ENCODE measurements at places on chromosomes 16 and 17. TPM values are rescaled to one million over a fixed set of nuclear protein-coding genes. Genes with fewer than 3 reads are reported as not detected.

The SHISA9 gene
- total RNA-seq, result not detected

The MT4 gene
- total RNA-seq, result not detected

The HOXB4 gene
- 2.3 TPM for total RNA-seq

The FOXO3B gene
- total RNA-seq, result 2.5 TPM

The ADORA2B gene
- 0.24 TPM for total RNA-seq

The EVI2A gene
- total RNA-seq, result 25.5 TPM

The TP53TG3 gene
- total RNA-seq, result not detected

DNA sequence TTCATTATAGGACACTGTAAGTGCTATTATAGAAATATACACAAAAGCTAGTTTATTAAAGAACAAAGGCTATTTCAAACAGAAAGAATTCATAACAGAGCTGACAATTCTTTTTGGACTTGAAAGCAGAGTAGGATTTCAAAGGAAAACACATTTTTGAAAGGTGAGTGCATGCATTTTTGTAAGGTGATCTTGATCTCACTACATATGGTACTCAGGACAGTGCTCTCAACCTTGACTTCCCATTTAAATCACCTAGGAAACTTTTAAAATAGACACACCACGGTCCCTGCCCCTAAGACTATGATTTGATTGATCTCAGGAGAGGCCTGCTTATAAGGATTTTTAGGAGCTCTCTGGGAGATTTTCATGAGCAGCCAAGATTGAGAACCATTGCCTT lies 1362.0 kb downstream of the CDH8 start:
- H3K4me3 ChIP-seq, result no peak overlapping the region
- H3K27ac ChIP-seq, result no peak overlapping the region
- no peaks in the 10 kb centered on the region for H3K4me1 ChIP-seq
- no peaks in the 10 kb centered on the region for H3K27me3 ChIP-seq
- H3K36me3 ChIP-seq, result no peaks in the 10 kb centered on the region
- DNase-seq, result no peak

- peaks cover 3% of the 10 kb centered on the region for H3K4me1 ChIP-seq
- DNase-seq, result no peak
- no peak overlapping the region for H3K4me3 ChIP-seq
- H3K36me3 ChIP-seq, result no peaks in the 10 kb centered on the region
Observed at GRCh38 chr17:58184308-58184985, 8.1 kb upstream of the EPX start.

DNA sequence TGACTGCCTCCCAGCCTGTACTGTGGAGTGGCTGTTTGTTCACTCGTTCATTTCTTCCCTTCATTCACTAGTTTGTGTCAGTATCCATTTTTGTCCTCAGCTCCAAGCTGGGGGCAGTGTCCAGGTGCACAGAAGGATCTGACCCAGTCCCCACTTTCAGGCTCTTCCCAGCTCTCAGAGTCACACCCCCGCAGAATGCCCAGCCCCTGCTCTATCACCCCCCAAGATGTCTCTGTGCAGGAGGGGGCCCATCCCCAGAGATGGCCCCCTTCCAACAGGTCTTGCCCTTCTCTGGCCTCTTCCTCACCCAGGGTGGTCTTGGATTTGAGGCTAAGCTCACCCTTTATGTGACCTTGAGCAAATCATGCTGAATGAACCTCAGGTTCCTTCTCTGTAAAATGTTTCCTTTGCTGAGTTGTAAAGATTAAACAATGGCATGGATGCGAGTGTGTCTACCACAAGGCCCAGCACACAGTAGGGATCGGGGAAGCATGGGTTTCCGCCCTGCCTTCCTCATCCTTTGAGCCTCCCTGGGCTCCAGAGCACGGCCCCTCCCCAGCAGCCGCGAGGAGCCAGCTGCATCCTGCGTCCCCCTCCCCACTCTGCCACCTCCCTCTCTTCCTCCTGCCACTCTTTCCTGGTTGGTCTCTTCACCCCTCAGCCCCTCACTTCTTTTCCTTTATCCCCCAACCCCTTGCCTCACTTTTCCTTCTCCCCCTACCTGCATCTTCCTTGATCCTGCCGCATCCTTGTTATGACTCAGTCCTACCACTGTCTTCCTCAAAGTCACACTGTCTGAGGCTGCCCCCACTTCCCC lies 2.8 kb downstream of the FBXL19 start:
- peaks cover 4% of the 10 kb centered on the region for H3K36me3 ChIP-seq
- H3K27ac ChIP-seq, result no peak overlapping the region
- H3K4me3 ChIP-seq, result no peak overlapping the region
- no peak for DNase-seq
- H3K4me1 ChIP-seq, result peaks cover 10% of the 10 kb centered on the region

- no peak overlapping the region for H3K4me3 ChIP-seq
- no peak for DNase-seq
- H3K36me3 ChIP-seq, result no peaks in the 10 kb centered on the region
- peaks cover 2% of the 10 kb centered on the region for H3K27me3 ChIP-seq
- H3K27ac ChIP-seq, result no peak overlapping the region
- no peaks in the 10 kb centered on the region for H3K4me1 ChIP-seq
Observed at GRCh38 chr17:19408346-19408710, 2.7 kb upstream of the RNF112 start.

DNA sequence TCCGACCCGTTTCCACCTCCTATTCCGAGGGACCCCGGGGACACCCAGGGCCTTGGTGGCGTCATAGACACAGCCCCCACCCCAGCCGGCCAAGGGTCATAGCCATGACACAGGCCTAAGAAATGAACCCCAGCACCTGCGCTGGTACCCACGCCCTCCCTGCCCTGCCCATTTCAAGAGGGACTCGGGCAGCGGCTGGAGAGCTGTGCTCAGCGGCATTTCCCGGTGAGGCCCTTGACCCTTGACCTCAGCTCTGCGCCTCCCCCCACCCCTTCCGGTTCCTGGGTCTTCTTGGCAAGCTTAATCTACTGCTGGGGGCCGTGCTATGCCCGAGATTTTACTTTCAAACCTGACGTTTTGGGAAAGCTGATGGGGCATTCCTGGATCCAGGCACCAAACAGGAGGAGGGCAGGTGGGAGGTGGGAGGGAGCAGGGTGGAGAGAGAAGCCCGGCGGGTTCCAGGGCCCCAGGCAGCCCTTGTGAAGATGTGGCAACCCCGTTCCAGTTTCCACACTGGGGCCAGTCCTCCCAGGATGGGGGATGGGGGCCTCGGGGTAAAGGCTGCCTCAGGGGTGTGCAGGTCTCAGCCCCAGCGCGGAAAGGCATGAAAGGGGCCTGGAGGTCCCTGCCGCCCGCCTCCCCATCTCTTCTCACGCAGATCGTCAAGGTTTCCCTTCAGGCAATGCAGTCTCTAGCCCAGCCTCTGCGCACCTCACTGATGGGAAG lies at the start of gene SLC22A31:
Gene SLC22A31 (minus strand): TSS at position 414 of the 726 bp plus-strand sequence. CDS start 36 bp downstream, at position 378.
- DNase-seq, result no peak
- peaks cover 18% of the 10 kb centered on the region for H3K4me1 ChIP-seq
- peaks cover 34% of the 10 kb centered on the region for H3K27me3 ChIP-seq
- H3K4me3 ChIP-seq, result no peak within 1 kb of the TSS
- no peak within 1 kb of the TSS for H3K27ac ChIP-seq

DNA sequence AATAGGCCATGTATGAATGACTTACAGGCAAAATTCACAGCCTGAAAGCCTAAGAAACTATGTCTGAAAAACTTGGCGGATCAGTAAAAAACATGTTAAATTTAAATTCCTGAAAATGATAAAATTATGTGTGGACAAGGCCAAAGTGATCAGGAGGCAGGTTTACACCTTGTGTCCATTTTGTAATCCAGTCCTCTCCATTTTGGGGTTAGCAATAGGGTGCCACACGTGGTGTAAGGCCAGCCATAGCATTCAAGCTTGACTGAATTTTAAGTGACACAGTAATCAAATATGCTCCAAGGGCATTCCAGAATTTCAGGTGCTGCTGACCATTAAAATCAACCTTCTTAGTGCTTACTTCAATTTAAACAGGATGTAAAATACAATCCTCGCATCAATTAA lies 2.7 kb downstream of the RNF43 start:
- H3K27ac ChIP-seq, result no peak overlapping the region
- H3K36me3 ChIP-seq, result no peaks in the 10 kb centered on the region
- DNase-seq, result no peak
- no peaks in the 10 kb centered on the region for H3K27me3 ChIP-seq
- no peak overlapping the region for H3K4me3 ChIP-seq

DNA sequence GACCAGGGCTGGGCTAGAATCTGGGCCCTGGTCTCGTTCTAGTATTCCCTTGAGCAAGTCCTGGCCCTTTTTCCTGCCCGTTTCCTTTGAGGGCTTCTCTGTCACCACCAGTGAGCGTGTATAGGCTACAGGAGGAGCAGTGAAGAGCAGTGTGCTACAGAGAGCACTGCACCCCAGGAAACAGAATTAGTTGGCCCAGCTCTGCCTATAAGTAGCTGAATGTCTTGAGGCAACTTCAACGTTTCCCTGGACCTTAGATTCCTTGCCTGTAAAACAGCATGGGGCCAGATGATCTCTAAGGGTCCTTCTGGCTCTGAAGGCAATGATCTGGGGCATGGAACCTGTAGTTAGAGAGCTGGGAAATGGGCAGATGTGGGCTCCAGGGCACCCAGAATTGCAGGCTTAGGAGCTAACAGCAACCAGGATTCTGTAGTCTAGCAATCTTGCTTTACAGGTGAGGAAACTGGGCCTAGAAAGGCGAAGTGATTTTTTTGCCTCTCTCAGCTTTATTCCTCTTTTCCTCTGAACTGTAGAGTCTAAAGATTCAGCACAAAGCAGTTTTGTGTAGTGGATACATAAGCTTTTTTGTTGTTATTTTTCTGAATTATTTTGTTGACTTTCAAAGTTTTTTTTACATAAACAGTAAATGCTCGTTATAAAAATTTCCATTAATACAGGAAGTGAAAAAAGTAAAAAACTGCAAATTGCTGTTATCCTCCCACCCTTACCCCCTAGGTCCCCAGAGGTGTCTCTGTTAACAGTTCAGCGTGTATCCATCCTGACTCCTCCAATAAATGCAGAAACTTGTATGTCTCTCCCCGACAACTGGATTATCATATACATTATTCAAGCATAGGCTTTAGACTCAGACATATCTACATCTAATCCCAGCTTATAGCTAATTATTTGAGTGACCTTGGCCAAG lies 1.7 kb upstream of the MYL4 start:
- no peaks in the 10 kb centered on the region for H3K27me3 ChIP-seq
- peaks cover 50% of the 10 kb centered on the region for H3K4me1 ChIP-seq
- no peak for DNase-seq
- H3K36me3 ChIP-seq, result no peaks in the 10 kb centered on the region
- H3K27ac ChIP-seq, result no peak overlapping the region

DNA sequence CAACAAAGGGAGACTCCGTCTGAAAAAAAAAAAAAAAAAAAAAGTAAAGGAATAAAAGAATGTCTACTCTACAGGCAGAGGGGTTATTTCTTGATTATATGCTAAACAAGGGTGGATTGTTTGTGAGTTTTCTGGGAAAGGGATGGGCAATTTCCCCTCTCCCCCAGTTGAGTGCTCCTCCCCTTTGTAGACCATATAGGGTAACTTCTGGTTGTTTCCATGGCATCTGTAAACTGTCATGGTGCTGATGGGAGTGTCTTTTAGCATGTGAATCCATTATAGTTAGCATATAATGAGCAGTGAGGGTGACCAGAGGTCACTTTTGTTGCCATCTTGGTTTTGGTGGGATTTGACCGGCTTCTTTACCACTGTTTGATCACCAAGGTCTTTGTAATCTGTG lies 4.2 kb upstream of the NME1 start:
- H3K4me3 ChIP-seq, result no peak overlapping the region
- H3K27me3 ChIP-seq, result no peaks in the 10 kb centered on the region
- no peak for DNase-seq
- peaks cover 21% of the 10 kb centered on the region for H3K4me1 ChIP-seq
- no peaks in the 10 kb centered on the region for H3K36me3 ChIP-seq

DNA sequence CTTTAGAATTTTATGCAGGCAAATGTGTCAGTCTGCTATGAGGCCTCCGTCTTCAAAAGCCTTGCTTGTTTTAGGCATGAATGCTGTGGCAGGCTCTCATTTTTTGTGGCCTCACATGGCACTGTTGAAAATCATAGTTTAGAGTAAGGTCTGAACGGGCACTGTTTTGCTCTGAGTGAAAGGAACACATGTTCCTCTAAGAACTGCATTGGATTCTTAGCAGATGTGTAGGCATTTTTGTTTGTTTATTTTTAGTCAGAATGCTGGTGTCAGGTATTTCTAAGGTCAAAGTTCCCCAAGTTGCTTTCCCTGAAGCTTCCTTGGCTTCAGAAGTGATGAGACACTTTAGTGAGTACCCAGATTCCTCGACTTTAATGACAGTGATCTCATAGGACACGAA lies 173.7 kb downstream of the HS3ST3B1 start:
- peaks cover 2% of the 10 kb centered on the region for H3K27me3 ChIP-seq
- DNase-seq, result no peak
- no peak overlapping the region for H3K27ac ChIP-seq
- H3K4me1 ChIP-seq, result no peaks in the 10 kb centered on the region

All from activated CD4-positive, alpha-beta memory T cell treated with anti-CD3 and anti-CD28 coated beads for 36 hours (primary cell).